ENCODE measurements at places on chromosomes 7 and 10.

- DNase-seq: no peak
These were observed 48.1 kb upstream of the SEPTIN7 start for GRCh38 chr7:35752742-35753141.

DNA sequence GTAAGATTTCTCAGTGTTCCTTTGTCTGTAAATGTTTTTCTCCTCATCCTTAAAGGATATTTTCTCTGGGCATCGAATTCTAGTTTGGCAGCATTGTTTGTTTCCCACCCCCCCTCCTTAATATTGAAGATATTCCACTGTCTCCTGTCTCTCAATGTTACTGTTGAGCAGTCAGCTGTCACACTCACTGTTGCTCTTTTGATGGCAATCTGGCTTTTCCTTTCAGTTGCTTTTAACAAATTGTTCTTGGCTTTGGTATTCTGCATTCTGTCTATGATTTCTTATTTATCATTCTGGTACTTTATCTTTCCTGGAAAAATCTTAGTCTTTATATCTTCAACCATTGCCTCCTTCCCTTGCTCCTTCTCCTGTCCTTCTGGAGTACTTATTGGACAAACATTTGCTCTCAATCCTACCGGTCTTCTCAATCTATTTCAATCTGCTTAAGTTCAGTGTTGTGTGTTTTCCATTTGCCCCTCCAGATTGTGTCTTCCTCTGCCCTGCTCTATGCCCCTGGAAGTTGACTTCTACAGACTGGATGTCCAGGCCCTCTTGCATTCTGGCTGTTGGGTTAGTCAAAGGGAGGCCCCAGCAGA is 9.3 kb upstream of the GTPBP4 start:
- no peak for DNase-seq

DNA sequence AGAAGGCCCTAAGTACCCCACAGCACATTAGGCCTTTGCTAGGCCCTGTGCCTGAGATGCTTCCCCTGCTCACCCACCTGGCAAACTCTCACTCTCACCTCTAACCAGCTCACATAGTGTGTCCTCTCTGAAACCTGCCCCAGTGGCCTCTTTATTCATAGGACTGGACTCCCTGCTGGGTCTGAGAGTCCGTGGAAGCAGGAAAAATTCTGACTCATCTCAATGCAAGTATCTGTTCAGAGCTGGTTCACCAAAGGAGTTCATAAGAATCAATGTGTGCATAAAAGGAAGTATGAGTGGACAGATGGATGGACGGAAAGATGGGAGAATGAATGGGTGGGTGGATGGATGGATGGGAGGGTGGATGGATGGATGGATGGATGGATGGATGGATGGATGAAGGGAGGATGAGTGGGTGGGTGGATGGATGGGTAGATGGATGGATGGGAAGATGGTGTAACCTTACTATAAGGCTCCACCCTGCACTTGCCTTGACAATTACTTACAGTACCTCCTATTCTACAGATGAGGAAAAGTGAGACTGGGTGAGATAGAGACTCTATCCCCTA is 111.2 kb upstream of the ZMIZ1 start:
- no peak for DNase-seq

DNA sequence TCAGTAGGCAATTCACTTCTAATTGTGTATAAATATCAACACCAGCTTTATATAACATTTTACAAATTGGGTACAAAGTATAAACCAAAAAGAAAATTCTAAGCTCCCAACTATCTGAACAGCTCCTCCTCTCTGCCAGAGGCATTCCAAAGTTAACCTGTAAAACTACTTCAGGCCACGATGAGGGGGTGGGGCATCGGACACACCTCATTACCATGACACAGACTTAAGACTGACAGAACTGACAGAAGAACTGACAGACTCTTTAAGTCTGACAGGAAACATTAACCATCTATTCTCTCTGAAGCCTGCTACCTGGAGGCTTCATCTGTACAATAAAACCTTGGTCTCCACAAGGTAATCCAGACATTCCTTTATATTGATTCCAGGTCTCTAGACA is 12.3 kb downstream of the ESYT2 start:
- DNase-seq: no peak

DNA sequence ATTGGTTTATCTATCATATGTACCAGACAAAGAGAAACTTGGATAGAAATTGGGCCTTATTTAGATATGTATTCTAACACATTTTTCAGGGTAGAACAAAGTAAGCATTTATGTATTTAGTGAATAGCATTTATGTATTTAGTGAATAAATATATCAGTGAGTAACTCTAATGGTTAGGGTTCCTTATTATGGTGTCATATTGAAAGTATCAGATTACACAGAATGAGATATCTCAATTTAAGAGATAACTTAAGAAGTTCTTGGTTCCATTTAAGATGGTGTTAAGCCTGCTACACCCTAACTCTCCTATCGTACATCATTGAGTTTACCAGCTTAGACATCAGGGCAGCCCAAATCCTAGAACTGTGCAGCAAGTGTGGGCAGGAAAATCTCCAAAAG is 35.9 kb upstream of the DMTF1 start:
- DNase-seq: no peak

Data from suppressor macrophage treated with lipopolysaccharide for 4 hours (primary cell).